A172 (cell line): ENCODE measurements at places on chromosomes 2 and 18. TPM values are rescaled to one million over a fixed set of nuclear protein-coding genes. Genes with fewer than 3 reads are reported as not detected.

GRCh38 chr2:215624423-215624829 lies 188.6 kb upstream of the FN1 start:
- no peak for DNase-seq

DNA sequence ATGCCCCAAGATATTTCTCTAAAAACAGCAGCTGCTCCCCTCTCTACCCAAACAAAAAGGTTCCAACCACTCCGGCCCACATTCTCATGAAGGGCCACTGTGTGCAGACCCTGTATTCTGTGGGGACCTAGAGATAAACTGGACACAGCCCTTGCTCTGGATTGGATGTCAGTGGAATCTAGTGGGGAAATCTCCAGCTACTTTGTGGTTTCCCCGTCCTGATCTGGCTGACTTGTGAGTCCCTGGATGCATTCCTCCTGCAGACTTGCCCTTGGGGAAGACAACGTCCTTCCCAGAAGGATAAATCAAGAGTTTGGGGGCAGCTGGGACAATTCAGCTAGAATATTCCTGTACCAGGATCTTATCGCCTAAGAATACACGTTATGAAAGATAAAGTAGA lies 151.1 kb downstream of the FSHR start:
- no peak for DNase-seq

AMER3 gene
- total RNA-seq, result not detected in 2 replicates

DNA sequence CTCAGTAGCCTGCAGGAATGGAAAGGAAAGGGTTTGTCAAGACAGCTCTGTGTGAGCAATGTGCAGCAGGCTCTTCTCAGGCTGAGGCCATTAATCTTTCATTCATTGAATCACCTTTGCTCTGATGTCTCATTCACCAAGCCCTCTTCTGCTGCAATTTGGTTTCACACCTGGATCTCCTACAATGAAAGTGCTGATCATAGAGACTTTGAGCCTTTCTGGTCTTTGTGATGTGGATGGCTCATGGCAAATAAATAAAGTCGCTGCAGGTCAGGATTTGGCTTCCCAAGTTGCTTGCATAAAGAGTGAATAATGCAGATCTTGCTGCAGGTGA lies 95.8 kb upstream of the SPRED2 start:
- DNase-seq, result no peak

CPLX4 gene
- not detected in 2 replicates for total RNA-seq

DNA sequence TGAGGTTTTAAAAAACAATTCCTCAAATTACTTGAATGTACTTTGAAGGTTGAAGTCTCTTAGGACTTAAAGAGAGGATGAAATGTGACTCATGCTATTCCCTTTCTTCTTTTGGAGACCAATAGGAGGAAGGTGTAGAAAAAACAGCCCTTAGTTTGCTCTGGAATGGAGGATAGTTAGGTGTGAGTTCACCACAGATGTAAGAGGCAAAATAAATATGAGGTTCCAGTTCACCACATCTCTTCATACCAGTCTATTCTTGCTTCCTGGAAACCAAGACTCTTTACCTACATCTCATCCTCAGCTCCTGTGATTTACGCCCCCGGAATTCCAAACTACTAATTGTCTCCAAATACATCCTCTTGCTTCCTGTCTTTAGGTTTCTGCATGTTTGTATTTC lies 77.5 kb upstream of the TTC21B start:
- peak; percentile 5 for DNase-seq

GRCh38 chr2:187544371-187545080 lies 9.7 kb downstream of the TFPI start:
- peak; percentile 89 for DNase-seq

DNA sequence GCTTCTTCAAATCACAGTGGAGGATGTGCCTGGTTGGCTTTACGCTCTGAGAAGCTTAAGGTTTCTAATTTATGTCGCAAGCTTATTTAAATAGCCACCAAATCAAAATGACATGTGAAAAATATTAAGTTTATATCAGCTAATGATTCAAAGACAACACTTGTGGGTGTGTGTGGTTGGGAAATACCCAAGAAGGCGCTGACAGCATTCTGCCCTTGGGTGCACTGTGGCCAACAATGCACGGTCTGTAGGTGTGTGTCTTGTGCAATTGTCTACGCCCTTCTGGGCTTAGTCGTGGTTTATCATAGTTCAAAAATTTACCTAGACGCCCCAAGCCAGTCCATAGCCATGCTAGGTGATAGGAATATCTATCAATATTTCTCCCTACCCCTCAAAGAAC lies 60.9 kb downstream of the KCTD1 start:
- peak; percentile 37 for DNase-seq
